ENCODE measurements at places on chromosomes 1 and 21.

DNA sequence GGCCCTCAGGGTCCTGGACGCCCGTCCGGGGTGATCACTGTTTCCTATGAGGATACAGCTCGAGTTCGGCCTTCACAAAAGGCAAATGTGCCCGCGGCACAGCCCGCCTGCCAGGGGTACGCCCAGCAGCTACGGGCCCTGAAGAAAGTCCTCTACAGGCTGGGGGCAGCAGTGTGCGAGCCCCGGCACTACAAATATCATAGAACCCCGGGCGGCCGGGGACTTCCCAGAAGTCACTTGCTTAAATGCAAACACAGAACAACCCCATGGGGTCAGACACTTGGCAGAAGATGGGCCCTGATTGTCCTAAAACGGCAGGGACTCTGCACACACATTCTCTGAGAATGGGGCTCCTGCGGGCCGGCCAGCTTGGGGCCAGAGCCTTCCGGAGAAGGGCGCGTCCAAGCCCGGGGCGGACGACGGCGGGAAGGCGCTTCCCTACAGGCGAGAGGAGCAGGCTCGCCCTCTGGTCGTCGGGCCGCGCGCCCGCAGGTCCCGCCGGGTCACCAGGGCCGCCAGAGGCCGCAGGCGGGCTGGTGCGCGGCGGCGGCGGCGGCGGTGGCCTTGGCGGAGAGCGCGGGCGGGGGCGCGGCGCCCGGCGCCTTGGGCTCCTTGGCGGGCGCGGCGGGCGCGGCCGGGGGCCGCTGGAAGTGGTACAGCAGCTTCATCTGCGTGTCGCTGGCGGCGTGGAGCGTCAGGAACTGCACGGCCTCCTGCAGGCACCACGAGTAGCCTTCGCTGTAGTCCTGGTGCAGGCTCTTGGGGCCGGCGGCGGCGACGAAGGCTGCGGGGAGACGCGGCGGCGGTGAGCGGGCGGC lies 888 bp downstream of the HES5 start:
- no peak for DNase-seq

DNA sequence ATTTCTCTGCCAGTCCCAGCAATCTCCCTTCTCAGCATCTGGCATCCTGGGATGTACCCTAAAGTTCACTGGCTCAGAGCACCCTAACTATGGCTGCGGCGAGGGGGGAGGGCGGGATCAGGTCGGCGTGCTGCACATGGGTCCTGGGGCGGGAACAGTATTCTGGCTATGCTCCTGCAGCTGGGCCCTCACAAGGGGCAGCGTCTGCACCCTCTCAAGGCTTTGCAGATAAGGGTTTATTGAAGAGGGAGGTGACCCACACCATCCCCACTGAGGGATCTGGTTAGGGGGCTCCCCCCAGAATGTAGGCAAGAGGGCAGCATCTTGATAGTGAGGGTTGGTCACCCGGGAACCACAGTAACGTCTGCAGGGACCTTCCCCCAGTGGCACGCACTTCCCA lies 44.9 kb upstream of the PCBP3 start:
- no peak for DNase-seq

- DNase-seq = no peak
Observed at GRCh38 chr21:27837936-27838335, 871.0 kb upstream of the ADAMTS5 start.

DNA sequence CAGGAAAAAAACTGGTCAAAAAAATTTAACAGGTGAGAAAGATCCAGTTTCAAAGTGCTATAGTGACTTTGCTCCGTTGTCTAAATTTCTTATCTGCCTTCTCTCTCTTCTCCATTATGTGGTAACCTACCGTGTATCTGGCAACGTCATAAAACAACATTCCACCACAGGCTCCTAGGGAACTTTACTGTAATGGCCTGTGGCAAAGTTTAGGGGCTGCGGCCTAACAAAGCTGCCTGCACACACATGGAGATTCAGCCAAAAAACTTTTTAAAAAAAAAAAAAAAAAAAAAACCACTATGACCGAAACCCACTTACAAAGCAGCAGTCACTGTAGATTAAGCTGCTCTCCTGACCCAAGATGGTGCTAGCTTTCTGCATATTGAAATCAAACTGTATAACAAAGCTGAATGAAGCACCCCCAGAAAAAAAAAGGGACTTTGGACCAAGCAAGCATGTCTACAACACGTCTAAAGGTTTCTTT lies 202.6 kb downstream of the SLC45A1 start:
- peak; percentile 39 for DNase-seq

- peak; percentile 86 for DNase-seq
Observed at GRCh38 chr1:203038217-203038741, 12.0 kb downstream of the PPFIA4 start.

DNA sequence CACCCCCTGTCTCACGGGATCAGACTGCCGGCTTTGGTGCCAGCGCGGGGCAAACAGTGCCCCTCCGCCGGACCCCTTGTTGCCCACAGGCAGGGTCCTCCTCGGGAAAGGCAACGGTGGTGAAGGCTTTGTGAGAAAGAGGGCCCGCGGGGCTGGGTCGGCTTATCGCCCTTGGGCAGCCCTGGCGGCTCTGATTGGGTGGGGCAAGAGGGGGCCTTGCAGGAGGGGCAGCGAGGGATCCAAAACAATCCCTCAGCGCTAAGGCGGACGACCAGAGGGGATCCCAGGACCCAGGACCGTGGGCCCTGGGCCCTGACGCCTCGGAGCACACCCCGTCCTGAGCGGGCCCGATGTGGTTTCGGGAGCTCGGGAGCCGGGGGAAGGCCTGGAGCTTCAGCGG lies 3.9 kb upstream of the ZNF678 start:
- DNase-seq = no peak

- no peak for DNase-seq
Observed at GRCh38 chr1:31145648-31146047, 80.1 kb upstream of the PUM1 start.

GRCh38 chr21:44867999-44868700 lies 5.3 kb downstream of the PTTG1IP start:
- DNase-seq = no peak

DNA sequence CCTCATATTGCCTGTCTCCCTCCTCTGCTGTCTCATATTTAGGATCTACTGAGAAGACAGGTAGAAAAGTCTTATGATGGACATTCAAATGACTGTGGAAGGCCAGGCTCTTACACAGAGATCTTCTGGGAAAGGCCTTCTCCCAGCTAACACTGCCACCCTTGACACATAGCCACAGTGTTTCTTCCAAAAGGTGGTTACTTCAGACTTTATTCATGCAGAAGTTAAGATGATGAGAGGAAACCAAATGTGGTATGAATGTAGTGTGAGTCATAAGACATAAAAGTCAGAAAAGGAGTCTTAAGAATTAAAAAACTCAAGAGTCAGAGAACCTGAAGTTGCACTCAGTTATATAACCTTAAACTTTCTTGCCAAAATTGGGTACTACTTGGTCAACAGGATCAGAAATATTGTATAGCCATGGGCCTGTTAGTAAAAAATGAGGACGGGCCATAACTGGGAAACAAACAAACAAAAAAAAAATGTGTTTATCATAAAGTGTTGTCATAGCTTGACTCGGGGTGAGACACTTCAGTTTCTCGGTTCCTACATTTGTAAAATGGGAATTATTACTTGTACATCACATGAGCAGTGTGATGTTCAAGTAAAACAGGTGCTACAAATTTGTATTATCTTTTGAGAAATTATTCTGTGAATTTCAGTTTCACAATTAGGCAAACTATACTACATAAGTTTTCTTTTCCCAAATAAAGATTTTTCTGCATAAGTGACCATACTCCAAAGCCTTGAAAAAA lies 1.2 kb upstream of the DENND1B start:
- peak; percentile 67 for DNase-seq

- no peak for DNase-seq
Observed at GRCh38 chr1:11273595-11274234, 717 bp downstream of the UBIAD1 start.

GRCh38 chr1:219422811-219423598 lies 189.9 kb downstream of the ZC3H11B start:
- DNase-seq = peak; percentile 29

DNA sequence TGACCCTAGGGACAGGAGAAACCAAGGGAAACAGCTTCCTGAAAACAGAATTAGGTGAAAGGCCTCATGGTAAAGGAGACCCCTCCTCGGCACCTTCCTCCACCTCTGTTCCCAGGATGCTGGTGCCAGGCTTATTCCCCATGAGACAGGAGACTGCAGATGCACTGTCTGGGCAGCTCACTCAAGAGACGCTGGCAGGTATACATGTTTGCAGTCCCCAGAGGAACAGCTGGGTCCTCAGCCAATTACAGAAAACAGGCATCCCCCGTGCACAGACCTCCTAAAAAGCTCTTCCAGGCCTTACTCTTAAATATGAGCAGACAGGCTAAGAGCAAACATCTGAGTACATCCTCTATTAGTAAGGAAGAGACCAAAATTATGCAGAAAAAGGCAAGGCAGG lies 6.5 kb downstream of the CCSAP start:
- DNase-seq = no peak

DNA sequence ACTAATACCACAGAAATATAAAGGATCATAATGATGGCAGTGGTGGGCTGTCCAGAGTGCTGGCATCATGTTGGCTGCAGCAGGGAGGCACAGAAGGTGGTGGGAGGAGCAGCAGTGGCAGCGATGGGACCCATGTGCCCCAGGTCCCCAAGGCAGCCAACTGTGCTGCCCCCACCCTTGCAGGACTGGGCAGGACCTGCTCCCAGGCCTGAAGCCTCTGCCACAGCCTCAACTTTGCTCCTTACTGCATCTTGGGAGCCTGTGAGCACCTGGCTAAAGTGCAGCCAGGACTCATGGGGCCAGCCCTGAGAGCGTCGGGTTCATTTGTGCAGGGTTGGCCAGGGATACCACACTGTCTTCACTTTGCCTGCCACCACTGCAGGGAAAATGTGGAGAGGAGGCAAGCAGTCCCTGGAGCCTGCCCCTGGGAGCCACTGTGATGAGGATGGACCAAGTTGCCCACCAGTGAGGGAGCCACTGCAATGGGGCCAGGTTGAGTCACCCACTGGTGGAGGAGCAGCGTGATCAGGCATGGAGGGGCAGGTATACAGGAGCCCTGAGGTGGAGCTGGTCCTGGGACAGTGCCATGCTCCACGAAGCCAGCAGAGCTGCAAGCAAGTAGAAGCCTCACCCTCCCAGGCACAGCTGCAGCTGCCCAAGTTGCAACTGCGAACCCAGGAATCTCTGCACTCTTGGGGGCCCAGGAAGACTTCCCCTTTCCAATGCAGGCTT lies 25.3 kb upstream of the DENND1B start:
- no peak for DNase-seq

GRCh38 chr1:197127246-197127912 lies 19.1 kb downstream of the ASPM start:
- DNase-seq = peak; percentile 79

DNA sequence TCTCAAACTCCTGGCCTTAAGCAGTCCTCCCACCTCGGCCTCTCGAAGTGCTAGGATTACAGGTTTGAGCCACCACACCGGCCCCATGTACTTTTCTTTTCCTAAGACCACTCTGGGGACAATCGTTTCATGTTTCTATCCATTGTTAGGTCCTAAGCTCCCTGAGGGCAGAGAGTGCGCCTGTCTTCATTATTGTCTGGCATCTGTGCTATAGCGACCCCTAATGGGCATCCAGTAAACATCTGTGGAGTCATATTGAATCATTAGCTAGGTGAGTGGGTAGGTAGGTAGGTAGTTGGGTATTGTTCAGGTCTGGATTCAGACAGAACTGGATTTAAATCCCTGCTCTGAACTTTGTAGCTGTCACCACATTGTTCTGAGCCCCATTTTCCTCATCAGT lies 66.1 kb downstream of the TMEM53 start:
- DNase-seq = no peak

DNA sequence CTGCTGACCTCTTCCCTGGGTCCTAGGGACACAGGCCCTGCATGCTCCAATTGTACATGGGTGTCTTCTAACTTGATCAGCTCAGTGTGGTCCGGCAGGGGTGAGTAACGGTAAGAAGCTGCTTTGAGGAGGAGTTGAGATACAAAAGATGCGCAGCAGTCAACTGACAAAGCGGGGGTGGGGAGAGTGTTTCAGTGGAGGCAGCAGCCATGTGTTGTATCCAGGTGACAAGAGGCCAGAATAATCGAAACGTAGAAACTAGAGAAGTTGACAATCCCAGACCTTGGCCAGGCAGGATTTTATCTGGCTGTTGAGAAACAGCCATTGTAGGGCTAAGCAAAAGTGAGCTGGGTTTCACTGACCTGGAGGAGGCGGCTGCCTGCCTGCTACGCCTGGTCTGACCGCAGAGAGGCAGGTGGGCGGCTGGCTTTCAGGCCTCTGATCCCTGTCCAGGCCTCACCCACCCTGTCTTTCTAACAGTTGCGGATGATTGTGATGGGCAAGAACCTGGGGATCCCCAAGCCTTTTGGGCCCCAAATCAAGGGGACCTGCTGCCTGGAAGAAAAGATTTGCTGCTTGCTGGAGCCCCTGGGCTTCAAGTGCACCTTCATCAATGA lies 28.8 kb downstream of the PADI6 start:
- peak; percentile 6 for DNase-seq

DNA sequence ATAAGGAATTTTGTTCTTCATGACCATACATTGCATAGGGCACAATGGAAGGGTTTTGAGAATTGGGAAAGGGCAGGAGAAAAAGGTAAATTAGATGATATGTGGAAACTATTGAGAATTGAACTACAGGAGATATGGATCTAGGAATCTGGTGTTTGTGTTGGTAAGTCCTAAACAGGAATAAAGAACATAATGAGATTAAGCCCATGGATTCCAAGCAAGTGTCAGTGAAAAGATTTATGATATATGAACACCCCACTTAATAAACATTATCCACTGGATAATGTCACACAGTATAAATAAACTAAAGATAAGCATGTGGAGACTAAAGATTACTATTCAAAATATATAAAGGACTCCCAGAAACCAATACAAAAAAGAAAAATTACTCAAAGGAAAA lies 98.2 kb downstream of the TNFSF18 start:
- no peak for DNase-seq

DNA sequence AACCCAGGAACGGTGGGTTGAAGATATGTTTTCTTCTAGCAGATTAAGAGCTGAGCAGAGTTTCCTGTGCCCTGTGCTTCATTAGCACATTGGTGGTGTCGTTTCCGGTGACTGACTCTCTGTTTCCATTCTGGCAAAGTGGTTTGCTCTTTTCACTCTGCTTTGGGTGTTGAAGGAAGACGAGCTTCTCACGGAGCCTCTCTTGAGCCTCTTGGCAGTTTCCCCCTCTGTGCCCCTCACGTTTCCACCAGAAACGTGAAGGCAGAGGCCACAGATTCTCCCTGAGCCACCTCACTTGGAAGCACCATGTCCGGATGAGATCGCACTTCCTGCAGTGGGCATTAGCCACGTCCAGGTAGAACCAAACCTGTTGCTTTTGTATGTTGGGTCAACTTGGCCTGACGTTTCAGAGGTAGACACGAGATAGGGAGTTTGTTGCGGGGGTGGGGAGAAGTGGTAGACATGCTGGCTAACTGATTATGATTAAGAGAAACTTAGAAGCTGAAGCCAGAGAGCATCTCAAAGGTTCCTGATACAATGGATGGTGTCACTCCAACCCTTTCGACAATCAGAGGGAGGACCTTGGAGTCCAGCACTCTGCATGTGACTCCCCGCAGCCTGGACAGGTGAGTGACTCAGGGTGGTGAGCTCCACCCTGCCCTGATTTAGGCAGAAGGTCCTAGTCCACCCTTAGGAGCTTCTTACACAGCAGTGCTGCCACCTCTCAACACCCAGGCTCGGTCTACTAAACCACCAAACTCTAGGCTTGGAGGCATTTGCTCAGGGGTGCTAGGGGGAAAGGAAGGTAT lies at the start of gene LAX1:
Gene LAX1 (plus strand): TSS at position 155 of the 809 bp plus-strand sequence. CDS start 383 bp downstream, at position 538.
- DNase-seq = no peak

GRCh38 chr1:214277704-214278635 lies 3.0 kb upstream of the SMYD2 start:
- DNase-seq = no peak

GRCh38 chr1:6294890-6295556 lies 34.1 kb upstream of the GPR153 start:
- no peak for DNase-seq

GRCh38 chr1:208218237-208219097 lies 25.7 kb downstream of the PLXNA2 start:
- DNase-seq = no peak

Measured in amniotic epithelial cell (primary cell).